ENCODE measurements at places on chromosomes 16 and 17. TPM values are rescaled to one million over a fixed set of nuclear protein-coding genes. Genes with fewer than 3 reads are reported as not detected.

DNA sequence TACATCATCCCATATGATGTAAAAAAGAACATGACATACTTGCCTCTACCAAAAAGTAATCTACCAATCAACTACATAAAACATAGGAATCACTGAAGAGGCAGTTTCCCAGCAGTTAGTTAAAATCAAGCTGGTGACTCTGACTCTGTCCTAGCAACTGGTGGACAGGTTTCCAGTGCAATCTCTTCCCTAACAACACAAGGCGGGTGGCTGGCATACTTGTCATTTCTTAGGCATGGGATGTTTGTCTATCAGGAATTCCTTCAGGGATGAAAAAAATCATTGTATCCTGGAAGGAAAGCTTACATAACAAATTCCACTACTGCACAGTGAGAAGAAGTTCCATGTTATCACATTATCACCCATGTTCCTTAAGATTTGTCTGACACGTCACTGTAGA, 50.9 kb downstream of the HELZ start:
- H3K27me3 ChIP-seq: no peaks in the 10 kb centered on the region
- H3K4me3 ChIP-seq: no peak overlapping the region
- no peaks in the 10 kb centered on the region for H3K4me1 ChIP-seq
- DNase-seq: no peak

GRCh38 chr17:11779892-11780291, 181.6 kb downstream of the DNAH9 start:
- no peaks in the 10 kb centered on the region for H3K27me3 ChIP-seq
- H3K27ac ChIP-seq: no peak overlapping the region
- no peak overlapping the region for H3K4me3 ChIP-seq
- DNase-seq: no peak
- no peaks in the 10 kb centered on the region for H3K36me3 ChIP-seq

DNA sequence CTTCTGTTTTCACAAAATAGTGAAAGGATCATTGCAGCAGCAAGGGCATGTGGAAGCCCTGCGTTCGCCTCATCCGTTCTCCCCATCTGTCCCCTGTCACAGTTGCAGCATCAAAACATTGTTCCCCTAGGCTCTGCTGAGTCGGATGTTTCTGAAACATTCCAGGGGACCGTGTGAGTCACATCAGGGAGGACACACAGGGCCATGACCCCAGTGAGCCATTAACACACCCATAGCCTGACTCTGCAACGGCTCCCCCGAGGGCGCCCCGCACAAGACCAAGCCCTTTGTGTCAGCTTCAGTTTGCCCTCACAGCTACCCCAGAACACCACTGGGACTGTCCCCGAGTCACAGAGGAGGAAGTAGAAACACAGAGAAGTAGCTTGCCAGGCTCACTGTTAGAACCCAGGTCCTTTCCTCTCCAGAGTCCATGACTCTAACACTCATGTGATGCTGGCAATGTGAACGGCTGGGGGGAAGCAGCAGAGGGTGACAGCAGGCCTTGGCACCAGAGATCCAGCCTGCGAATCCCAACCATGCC, 63.3 kb upstream of the HSBP1 start:
- no peaks in the 10 kb centered on the region for H3K4me1 ChIP-seq
- H3K27ac ChIP-seq: no peak overlapping the region
- H3K27me3 ChIP-seq: no peaks in the 10 kb centered on the region
- no peak for DNase-seq

DNA sequence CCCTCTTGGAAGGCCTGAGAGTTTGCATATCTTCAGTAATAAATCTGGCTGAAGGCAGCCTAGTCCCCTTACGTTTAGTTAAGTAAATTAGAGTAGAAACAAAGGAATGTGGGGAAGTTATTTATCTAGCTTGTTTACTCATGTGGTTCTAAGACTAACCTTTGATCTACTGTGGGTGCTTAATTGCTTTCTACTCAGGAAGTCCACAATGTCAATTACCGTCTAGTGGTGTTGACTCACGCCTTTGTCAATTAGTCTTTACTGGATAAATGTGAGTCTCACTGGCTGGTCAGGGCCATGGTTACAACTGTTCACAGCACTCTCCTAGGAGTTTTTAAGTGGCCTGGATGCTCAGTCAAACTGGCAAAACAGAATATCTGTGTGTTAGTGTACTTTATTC, 2338.4 kb downstream of the TP53TG3F start:
- no peak for DNase-seq
- no peaks in the 10 kb centered on the region for H3K4me1 ChIP-seq
- no peak overlapping the region for H3K27ac ChIP-seq
- no peaks in the 10 kb centered on the region for H3K27me3 ChIP-seq
- H3K36me3 ChIP-seq: no peaks in the 10 kb centered on the region

- DNase-seq: no peak
- H3K4me1 ChIP-seq: no peaks in the 10 kb centered on the region
- no peak overlapping the region for H3K4me3 ChIP-seq
- no peaks in the 10 kb centered on the region for H3K27me3 ChIP-seq
- H3K36me3 ChIP-seq: no peaks in the 10 kb centered on the region
Observed at GRCh38 chr17:33019161-33019890, 27.7 kb downstream of the SPACA3 start.

DNA sequence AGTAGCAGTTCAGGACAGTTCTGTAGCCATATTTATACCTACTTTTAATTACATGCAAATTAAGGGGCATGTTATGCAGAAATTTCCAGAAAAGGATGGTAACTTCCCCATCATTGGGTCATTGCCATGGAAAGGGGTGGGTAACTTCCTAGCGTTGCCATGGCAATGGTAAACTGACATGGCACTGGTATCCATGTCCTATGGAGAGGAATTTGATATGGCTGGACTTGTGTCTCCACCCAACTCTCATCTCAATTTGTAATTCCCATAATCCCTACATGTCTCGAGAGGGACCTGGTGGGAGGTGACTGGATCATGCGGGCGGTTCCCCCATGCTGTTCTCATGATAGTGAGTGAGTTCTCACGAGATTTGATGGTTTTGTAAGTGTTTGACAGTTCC, 35.6 kb upstream of the CACNG4 start:
- DNase-seq: no peak
- no peak overlapping the region for H3K4me3 ChIP-seq
- H3K4me1 ChIP-seq: no peaks in the 10 kb centered on the region
- H3K27me3 ChIP-seq: no peaks in the 10 kb centered on the region
- H3K36me3 ChIP-seq: no peaks in the 10 kb centered on the region
- no peak overlapping the region for H3K27ac ChIP-seq

- H3K27ac ChIP-seq: no peak overlapping the region
- no peak for DNase-seq
- H3K36me3 ChIP-seq: no peaks in the 10 kb centered on the region
- H3K4me3 ChIP-seq: peak overlapping the region; percentile 18
- peaks cover 14% of the 10 kb centered on the region for H3K4me1 ChIP-seq
Observed at GRCh38 chr17:73645050-73645871, 1.0 kb upstream of the SDK2 start.

DNA sequence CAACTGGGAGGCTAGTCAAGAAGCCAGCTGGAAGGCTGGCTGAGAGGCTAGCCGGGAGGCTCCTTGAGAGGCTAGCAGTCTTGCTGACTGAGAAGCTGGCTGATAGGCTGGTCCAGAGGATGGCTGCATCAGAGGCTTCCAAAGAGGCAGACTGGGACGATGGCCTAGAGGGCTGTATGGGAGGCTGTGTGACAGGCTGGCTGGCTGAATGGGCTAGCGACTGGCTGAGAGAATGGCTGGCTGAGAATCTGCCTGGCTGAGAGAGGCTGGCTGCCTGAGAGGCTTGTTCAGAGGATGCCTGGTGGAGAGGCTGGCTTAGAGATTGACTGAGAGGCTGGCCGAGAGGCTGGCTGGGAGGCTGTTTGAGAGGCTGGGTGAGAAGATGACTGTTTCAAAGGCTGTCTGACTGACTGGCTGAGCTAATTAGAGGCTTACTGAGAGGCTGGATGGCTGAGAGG, 34.8 kb upstream of the ACSM2B start:
- no peak for DNase-seq
- H3K27ac ChIP-seq: no peak overlapping the region
- H3K4me3 ChIP-seq: no peak overlapping the region
- no peaks in the 10 kb centered on the region for H3K36me3 ChIP-seq

- no peaks in the 10 kb centered on the region for H3K4me1 ChIP-seq
- no peak overlapping the region for H3K4me3 ChIP-seq
- DNase-seq: no peak
- H3K27me3 ChIP-seq: peaks cover 43% of the 10 kb centered on the region
Observed at GRCh38 chr17:48745381-48746275, 17.1 kb upstream of the HOXB13 start.

- H3K27me3 ChIP-seq: no peaks in the 10 kb centered on the region
- H3K36me3 ChIP-seq: no peaks in the 10 kb centered on the region
- no peaks in the 10 kb centered on the region for H3K4me1 ChIP-seq
- no peak overlapping the region for H3K27ac ChIP-seq
- H3K4me3 ChIP-seq: no peak overlapping the region
Observed at GRCh38 chr16:12609937-12610699, 193.6 kb downstream of the CPPED1 start.

GRCh38 chr16:51034481-51035109, 116.5 kb downstream of the SALL1 start:
- no peaks in the 10 kb centered on the region for H3K36me3 ChIP-seq
- H3K4me3 ChIP-seq: no peak overlapping the region
- H3K4me1 ChIP-seq: no peaks in the 10 kb centered on the region
- no peak for DNase-seq
- no peaks in the 10 kb centered on the region for H3K27me3 ChIP-seq
- no peak overlapping the region for H3K27ac ChIP-seq

DNA sequence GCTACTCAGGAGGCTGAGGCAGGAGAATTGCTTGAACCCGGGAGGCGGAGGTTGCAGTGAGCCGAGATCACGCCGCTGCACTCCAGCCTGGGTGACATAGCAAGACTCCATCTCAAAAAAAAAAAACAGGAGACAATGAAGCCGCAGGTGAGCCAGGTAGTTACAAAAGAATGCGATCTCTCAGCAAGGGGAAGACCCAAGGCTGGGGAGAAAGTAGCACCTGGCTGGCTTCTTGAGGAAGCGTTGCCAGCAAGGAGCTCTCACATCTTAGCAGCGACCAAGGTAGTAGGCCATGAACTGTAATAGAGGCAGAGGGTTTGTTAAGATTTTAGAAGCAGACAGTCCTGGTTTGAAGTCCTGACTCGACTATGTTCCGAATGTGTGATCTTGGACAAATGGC, 175.0 kb downstream of the AIPL1 start:
- H3K36me3 ChIP-seq: no peaks in the 10 kb centered on the region
- H3K4me1 ChIP-seq: no peaks in the 10 kb centered on the region
- DNase-seq: no peak
- H3K27me3 ChIP-seq: no peaks in the 10 kb centered on the region
- H3K27ac ChIP-seq: no peak overlapping the region

DNA sequence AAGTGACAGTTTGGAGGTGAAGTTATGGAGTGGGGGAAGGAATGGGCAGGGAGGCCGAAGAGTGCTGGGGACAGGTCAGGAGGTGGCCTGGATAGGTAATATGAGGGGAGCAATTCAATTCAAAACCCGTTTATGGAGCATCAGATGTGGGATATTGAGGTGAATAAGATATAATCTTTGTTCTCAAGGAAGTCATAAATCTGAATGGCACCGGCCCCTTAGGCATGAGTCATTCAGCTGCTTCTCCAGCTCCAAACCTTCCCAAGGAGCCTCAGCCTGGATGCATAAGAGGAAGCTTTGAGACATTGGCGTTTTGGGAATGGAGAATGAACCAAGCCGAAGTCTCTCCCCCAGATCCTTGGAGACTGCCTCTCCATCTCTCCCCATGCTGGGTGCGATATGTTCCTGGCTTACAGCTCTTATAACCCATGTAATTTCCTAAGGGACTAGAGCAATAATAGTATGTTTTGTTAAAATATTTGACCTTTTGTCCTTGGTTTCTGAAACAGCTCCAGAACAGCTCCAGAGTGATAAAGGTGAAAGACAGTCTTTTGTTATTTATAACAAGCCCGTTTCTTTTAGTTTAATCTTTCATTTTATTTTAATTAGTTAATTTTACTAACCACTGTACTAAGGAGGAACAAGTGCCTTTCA, 1.7 kb downstream of the TUBG2 start:
- H3K4me3 ChIP-seq: no peak overlapping the region
- H3K36me3 ChIP-seq: no peaks in the 10 kb centered on the region
- H3K27me3 ChIP-seq: no peaks in the 10 kb centered on the region
- DNase-seq: peak; percentile 62
- H3K4me1 ChIP-seq: no peaks in the 10 kb centered on the region

- H3K4me1 ChIP-seq: peaks cover 19% of the 10 kb centered on the region
- peak overlapping the region; percentile 76 for H3K4me3 ChIP-seq
- peak overlapping the region; percentile 68 for H3K27ac ChIP-seq
- no peaks in the 10 kb centered on the region for H3K36me3 ChIP-seq
Observed at GRCh38 chr17:36602030-36602748, 806 bp downstream of the MRM1 start.

DNA sequence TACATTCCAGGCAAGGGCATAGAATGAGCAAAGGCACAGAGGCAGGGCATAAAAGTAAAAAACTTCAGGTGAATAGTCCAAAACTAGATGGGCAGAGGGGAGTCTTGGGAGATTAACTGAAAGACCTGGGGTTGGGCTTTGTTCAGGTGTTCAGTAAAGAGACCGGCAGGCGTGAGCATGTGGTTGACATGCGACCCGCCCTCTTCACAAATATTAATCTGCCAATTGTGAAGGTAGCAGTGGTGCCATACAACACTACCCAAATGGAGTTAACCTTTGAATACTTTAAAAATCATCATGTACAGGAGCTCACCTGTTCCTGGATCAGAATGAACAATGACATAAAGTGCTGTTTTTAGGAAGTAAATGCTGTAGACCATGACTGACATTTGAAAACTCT, 225.5 kb downstream of the LGALS9B start:
- H3K4me1 ChIP-seq: no peaks in the 10 kb centered on the region
- DNase-seq: no peak
- no peak overlapping the region for H3K27ac ChIP-seq
- no peaks in the 10 kb centered on the region for H3K27me3 ChIP-seq
- H3K36me3 ChIP-seq: no peaks in the 10 kb centered on the region
- H3K4me3 ChIP-seq: no peak overlapping the region

DNA sequence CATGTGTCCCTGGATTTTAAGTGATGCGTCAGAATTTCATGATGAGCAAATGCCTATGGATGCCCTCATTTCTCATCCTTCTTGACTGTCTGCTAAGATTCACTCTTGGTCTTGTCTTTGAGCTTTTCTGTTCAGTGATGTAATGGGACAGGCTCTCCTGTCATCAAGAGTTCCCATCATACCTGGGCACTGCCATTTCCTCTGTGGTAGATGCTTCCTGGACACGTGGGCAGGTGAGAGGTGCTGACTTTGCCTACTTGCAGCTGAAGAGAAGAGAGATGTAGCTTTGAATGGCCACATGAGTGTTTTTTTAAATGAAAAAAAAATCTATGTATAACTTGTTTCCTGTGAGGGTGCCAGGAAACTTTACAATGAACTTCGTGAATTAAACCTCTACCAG, 557.7 kb downstream of the MAF start:
- H3K4me1 ChIP-seq: no peaks in the 10 kb centered on the region
- no peak for DNase-seq

- H3K4me3 ChIP-seq: peak overlapping the region; percentile 54
- H3K36me3 ChIP-seq: no peaks in the 10 kb centered on the region
- H3K27ac ChIP-seq: peak overlapping the region; percentile 47
- peaks cover 4% of the 10 kb centered on the region for H3K4me1 ChIP-seq
- H3K27me3 ChIP-seq: no peaks in the 10 kb centered on the region
Observed at GRCh38 chr17:50272711-50273653, 1.3 kb upstream of the TMEM92 start.

The TMEM235 gene
- not detected for total RNA-seq

The ERCC4 gene
- 8.0 TPM for total RNA-seq

The TMEM256 gene
- 88.2 TPM for total RNA-seq
